Amniotic epithelial cell (primary cell): ENCODE measurements at places on chromosomes 6 and 20.

- no peak for DNase-seq
Measured at GRCh38 chr6:43974643-43975230, 152.5 kb downstream of the MRPL14 start.

- DNase-seq, result no peak
Measured at GRCh38 chr6:14630016-14630415, 512.4 kb downstream of the CD83 start.

DNA sequence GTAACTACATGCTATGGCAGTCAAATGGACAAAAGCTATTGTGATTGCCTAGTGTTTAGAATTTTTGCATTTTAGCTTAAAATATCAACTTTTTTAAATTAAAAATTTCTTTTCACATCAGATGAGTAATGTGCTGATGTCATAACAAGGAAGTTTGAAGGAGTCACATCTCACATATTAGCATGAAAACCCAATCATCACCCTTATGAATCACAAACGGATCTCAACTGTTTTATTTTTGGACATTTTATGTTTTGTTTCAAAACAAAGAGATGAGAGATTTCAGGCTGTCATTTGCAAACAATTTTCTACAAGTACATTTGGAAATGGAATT, 53.6 kb upstream of the TRERF1 start:
- DNase-seq, result peak; percentile 43

GRCh38 chr20:44314870-44315269, 3.9 kb upstream of the FITM2 start:
- DNase-seq, result no peak

DNA sequence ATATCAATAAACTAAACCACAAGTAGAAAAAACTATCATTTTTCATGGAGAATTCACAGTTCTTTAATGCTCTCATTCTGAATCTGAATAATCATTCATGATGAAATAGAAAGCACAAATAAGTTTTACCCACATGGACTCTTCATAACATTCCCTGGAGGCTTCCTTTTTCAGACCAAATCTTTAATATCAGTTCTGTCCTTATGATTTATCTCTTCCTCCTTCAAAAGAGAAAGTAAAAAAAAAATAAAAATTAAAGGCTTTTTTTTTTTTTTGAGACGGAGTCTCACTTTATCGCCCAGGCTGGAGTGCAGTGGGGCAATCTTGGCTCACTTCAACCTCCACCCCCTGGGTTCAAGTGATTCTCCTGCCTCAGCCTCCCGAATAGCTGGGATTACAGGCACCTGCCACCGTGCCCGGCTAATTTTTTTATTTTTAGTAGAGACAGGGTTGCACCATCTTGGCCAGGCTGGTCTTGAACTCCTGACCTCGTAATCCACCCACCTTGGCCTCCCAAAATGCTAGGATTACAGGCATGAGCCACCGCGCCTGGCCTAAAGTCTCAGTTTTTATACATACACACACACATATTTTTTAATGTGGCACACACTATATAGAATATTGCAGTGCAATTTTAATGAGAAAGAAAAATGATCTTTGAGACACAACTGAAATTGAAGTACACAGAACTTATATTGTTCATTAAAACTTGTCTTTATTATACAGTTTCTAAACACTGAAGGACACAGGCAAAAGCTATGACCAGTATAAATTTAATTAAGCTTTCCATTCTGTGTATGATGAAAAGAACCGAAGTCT, 31.9 kb upstream of the ZNF217 start:
- no peak for DNase-seq

- DNase-seq, result peak; percentile 50
Measured at GRCh38 chr20:50438986-50439407, 71.2 kb upstream of the PTPN1 start.

- no peak for DNase-seq
Measured at GRCh38 chr20:56358070-56358469, 704 bp upstream of the FAM210B start.

DNA sequence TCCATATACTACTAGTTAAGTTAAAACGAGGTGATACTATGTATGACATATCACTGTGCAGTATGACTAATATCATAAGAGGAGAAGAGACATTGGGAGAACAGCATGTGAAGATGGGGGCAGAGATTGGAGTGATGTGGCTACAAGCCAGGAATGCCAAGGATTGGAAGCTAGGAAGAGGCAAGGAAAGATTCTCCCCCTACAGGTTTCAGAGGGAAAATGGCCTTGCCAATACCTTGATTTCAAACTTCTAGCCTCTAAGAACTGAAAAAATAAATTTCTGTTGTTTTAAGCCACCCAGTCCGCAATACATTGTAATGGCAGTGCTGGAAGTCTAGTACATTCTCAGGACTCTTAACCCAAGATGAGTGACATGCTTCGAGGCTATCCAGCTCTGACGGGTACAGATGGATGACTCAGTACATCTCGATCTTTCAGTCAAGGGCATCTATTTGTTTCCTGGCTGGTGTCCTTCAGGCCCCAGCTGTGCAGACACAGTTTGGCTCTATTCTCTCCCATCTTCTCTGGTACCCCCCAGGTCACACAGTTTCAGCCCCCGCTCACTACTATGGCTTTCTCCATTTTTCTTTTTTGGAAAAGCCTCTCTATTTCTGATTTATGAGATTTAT, 55.5 kb upstream of the THEMIS start:
- DNase-seq, result peak; percentile 28

- DNase-seq, result no peak
Measured at GRCh38 chr20:24980291-24981053, 12.1 kb downstream of the APMAP start.

GRCh38 chr6:29507319-29507718, 19.6 kb upstream of the MAS1L start:
- DNase-seq, result no peak

DNA sequence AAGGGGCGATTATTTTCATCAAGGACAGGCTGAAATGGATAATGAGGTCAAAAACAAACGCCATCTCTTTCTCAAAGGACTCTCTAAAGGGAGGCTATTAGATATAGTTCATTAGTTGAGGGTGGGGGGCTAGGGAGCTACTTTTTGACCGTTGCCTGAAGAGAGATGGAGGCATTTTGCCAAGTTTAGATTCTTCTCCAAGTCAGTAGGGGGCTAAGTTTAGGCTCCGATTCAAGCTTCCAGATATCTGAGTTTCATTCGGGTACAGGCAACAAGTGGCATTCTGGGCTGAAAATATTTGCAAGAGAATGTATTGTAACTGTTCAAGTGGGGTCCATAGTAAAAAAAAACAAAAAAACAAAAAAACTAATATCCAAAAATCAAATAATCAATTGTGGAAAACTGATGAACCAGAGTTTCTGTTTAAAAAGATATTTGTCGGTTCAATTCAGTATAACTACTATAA, 43.4 kb upstream of the PIM1 start:
- DNase-seq, result no peak

DNA sequence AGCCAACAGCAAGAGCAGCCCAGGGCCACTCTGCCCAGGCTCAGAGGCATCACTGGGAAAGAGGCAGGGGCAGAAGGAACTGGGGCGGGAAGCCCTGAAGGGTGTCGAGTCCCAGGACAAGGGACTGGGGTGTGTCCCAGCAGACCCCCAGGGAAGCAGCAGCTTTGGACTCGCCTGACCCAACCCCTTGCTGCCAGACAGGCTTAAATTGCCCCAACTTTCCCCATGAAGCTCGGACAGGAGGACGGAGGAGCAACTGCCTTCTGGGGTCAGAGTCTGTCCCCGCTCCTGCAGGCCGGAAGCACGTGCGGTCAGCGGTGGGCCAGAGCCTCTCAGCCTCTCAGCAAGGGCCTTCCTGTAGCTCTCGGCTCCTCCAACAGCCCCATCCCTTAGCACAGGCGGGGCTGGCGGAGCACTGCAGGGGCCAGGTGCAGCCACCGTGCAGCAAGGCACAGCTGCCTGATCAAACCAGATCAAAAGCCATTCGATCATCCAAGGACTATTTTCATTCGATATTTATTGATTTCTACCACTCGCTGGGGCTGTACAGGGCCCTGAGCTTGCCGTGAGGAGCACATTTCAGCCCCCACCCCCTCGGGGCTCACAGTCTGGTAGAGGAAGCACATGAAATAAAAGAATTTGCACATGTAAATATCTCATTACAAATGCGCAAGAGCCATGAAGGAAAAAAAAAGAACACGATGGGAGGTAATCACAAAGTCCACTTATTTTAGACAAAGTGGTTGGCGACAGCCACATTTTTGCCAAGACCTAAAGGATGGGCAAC, 31.8 kb upstream of the STX16 start:
- no peak for DNase-seq

DNA sequence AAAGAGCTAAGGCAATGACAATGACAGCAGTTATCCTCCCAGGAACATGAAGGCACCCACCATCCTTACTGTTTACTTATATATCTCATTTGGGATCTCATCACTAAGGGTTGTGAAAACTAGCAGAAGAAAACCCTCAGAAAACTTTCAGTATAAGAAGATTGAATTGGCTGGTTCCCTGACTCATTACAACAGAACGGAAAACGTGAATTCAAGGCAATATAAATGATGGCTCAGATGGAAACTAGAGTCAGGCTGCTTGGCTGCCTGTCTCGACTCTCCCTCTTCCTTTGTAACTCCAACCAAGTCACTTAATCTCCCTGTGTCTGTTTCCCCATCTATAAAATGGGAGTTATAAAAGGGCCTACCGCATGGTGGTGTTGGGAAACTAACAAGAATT, 387.1 kb upstream of the JARID2 start:
- DNase-seq, result no peak

DNA sequence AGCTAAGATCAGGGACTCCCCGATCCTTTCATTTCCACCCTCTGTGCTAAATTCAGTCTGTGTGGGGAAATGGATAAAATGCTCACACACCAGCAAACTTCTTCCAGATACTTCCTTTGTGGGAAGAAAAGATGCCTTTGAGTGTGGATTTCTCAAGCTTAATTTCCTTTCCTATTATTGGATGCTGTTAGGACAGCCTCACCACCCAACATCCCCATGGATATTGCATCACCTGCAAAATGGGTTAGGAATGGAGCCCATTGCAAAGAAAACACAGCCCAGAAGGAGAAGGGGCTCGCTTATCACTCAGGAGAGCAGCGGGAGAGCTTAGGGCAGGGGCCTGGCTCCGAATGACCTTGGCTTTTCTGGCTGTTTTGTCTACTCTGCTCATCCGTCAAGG, 272.2 kb downstream of the CDC5L start:
- DNase-seq, result no peak

- no peak for DNase-seq
Measured at GRCh38 chr20:14178952-14179351, 158.5 kb downstream of the FLRT3 start.

DNA sequence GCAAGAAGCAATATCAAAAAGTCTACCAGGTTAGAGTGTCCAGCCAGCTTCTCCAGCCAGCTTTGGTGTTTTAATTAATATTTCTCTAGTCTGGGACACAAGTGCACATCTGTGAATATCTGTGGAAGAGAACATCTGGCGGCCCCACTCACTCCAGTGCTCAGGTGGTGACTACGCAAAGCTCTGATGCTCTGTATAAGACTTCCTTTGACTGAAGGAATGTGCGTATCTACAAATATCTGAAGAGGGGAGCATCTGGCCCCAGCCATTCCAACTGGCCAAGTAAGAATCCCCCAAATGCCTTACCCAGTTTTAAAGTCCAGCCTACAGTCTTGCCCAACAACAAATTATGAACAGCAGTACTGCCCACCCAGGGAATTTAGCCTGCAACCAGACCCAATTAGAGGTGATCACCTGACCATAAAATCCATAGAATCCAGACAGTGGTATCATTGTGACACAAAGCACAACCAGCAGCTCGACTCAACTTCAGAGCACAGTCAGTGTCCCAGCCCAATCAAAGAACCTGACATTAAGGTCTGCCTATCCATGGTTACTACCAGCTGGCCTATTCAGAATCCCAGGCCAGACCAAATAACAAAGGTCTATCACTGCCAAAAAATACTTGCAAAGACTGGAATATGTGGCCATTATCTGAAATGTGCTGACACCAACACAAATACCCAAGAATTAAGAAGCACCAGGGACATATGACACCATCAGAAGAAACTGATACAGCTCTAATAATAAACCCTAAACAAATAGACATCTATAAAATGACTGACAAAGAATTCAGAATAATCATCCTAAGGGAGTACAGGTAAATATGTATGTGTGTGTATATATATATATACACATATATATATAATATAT, 76.1 kb upstream of the MANEA start:
- no peak for DNase-seq

GRCh38 chr6:163984124-163984936, 569.8 kb downstream of the QKI start:
- DNase-seq, result no peak

GRCh38 chr6:54695815-54696214, 150.8 kb upstream of the FAM83B start:
- no peak for DNase-seq

GRCh38 chr6:84227044-84227433, 404 bp downstream of the CEP162 start:
- DNase-seq, result no peak

- no peak for DNase-seq
Measured at GRCh38 chr6:35247642-35248231, 11.8 kb upstream of the ZNF76 start.

- no peak for DNase-seq
Measured at GRCh38 chr20:39491711-39492110, 529.6 kb downstream of the DHX35 start.

DNA sequence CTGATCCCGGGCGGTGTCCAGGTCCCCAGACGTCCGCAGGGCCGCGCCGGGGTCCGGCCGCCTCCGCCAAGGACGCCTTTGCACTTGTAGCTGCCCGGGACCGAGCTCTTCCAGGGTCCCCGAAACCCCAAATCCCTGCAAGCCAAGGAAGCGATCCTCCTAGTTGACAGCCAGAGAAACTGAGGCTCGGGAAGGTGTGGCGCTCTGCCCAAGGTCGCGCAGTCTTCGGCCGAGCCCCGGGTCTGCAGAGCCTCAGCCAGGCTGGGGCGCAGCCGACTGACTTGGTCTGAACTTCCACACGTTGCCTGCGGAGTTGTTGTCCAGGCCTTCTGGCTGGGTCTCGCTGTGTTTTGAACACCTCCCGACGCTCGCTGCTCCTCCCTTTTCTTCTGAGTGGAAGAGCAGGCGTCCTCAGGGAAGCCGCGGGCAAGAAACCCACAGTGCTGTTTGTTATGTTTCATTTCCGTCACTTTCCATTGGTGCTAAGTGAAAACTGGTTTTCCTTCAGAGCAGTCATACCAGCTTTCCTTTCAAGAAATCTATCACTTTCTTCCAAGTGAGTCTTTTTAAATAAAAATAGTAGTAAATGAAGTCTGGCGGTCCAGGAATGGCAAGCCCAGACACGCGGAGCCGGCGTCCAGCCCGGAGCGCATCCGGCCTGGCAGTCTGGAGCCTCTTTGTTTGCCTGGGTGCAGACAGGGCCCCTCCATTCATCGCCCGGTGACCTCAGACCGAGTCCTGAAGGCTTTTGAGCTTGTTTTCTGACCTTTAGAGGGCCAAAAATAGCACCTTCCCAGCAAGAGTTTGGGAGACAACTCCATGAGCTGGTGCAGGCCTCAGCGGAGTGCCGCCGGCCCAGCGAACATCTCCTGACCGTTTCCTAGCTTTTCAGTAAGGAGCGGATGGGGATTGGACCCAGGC, 698 bp downstream of the FAM210B start:
- DNase-seq, result peak; percentile 74

DNA sequence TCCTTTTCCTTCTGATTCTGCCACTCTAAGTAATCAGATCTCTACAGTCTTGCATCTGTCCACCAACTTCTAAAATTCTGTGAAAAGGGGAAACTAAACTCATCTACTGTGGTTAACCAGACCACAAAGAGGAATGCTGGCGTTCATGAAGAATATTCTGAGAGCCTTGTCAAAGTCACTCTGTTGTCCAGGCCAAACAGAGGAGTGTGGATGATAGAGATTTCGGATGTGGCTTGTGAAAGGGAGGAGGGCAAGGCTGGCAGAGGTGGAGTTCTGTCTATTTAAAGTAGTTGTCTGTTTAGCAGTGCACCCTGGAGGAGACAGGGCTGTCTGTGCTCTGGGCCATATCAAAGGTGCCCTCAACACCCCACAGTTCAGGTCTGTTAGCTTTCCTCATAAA, 33.9 kb downstream of the CCN2 start:
- peak; percentile 24 for DNase-seq
